ENCODE measurements at places on chromosomes 3 and 15. TPM values are rescaled to one million over a fixed set of nuclear protein-coding genes. Genes with fewer than 3 reads are reported as not detected.

- H3K4me3 ChIP-seq: no peak overlapping the region
- H3K4me1 ChIP-seq: no peaks in the 10 kb centered on the region
- no peak for DNase-seq
- H3K27ac ChIP-seq: no peak overlapping the region
These were observed 232.7 kb upstream of the ATP10A start for GRCh38 chr15:26095710-26096330.

GP5 gene
- 0.33 TPM for total RNA-seq

GRCh38 chr3:8978551-8978950, 15.3 kb upstream of the RAD18 start:
- no peaks in the 10 kb centered on the region for H3K4me1 ChIP-seq
- no peak overlapping the region for H3K27ac ChIP-seq
- no peaks in the 10 kb centered on the region for H3K36me3 ChIP-seq
- no peaks in the 10 kb centered on the region for H3K27me3 ChIP-seq
- H3K4me3 ChIP-seq: no peak overlapping the region

FETUB gene
- total RNA-seq: not detected

DNA sequence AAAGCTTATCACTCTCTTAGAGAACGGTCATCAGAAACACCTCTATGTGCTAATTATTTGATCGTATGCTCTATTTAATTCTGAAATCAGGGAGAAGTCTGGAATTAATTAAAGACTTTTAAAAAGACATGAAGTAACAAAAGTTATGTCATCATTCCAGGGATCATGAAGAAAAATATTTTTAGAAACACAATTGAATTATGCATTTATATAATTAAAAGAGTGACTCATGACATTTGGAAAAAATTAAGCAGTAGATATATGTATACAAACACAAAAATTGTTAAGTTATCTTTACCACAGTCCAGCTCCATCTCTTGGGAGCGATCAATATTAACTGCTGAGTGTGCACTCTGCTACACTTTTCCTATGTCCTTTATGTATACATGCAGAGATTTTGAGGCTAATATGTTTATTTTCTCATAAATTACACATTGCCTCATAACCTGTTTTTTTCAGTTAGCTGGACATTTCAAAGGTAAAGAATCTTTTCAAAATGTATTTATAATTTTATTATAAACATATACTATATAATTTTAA, 717.7 kb downstream of the GBE1 start:
- no peaks in the 10 kb centered on the region for H3K36me3 ChIP-seq
- no peaks in the 10 kb centered on the region for H3K27me3 ChIP-seq
- no peaks in the 10 kb centered on the region for H3K4me1 ChIP-seq
- no peak for DNase-seq

DNA sequence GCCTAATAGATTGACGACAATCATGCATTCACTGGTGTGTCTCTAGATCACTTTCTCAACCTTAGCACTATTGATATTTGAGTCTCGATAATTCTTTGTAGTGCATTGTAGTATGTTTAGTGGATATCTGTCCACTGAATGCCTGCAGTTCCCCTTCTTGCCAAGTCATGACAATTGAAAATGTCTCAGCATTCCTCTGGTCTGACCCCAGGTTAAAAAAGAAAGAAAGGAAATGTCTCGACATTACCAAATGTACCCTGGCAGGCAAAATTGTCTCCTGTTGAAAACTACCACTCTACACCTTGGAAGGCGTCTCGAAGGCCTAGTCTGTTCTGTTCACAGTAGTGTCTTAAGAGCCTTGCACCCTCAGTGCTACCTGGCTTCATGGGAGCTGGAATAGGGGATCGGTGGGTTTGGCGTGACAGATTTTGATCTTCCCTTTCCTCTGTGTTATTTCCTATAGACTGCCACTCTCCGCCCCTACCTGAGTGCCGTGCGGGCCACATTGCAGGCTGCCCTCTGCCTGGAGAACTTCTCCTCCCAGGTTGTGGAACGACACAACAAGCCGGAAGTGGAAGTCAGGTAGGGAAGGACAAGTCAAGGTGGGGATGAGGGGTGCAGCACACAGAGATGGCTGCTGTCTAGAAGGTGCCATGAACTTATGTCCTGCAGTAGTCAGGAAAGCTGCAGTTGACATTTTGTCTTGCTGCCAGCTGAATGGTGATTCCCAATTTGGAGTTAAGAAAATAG, 4.5 kb downstream of the ARPC4 start:
- H3K4me3 ChIP-seq: no peak overlapping the region
- no peak overlapping the region for H3K27ac ChIP-seq
- H3K4me1 ChIP-seq: peaks cover 3% of the 10 kb centered on the region
- H3K27me3 ChIP-seq: no peaks in the 10 kb centered on the region
- DNase-seq: no peak

DNA sequence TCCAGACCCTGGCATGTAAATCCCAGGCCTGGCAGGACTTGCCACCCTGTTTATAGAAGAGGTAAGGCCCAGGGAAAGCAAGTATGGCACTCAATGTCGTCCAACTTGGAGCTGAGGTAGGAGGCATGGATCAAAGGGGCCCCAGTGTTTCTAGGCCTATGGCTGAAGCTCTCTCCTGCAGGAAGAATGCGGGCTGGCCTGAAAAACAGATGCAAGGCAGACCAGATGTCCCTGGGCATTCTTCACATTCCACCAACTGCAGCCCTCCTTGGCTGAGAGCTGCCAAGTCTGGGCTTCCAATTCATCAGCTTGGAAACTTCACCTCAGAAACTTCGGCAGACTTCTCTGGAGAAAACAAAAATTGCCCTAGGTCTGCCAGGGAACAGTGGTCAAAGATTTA, 22.2 kb downstream of the MESD start:
- no peak for DNase-seq
- no peaks in the 10 kb centered on the region for H3K27me3 ChIP-seq
- H3K27ac ChIP-seq: no peak overlapping the region
- H3K4me1 ChIP-seq: peaks cover 7% of the 10 kb centered on the region

Measured in spinal cord (tissue), 10 donors.